Stimulated activated CD4-positive, alpha-beta T cell treated with anti-CD3 and anti-CD28 coated beads, Interleukin-4, amount 100 ng/mL, for 1 hour (primary cell): ENCODE measurements at places on chromosomes 12 and 14.

DNA sequence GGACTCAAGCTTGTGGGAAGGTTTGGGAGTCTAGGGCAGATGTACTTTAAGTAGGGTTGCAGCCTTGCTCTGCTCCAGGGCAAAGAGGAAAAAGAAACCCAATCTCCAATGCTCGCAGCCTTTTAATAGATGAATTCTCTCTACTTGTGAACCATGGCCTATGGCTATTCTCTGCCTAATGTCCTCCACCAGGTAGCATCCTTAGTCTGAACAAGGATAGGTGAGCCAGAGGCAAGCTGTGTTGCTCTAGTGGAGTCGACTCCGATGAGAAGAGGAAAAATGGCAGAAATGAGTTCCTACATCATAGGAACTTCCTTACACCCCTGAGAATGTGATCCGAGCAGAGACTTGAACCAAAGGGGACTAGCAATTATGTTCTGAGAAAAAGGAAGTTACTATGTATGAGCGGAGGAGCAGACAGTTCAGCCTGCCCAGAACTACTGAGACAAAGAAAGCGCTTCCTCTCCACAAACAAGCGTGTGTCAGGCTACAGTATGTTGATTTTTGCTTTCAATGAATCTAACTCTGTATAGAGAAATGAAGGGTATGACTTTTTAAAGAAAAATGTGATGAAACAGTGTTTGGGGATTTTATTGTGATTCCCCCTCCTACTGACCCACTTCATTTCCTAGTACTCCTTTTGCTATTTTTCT, 153.6 kb upstream of the ARID2 start:
- no peak for DNase-seq

- no peak for DNase-seq
Measured at GRCh38 chr12:75872762-75873161, 158.8 kb downstream of the PHLDA1 start.

- no peak for DNase-seq
Measured at GRCh38 chr12:11916771-11917170, 154.0 kb upstream of the BCL2L14 start.

DNA sequence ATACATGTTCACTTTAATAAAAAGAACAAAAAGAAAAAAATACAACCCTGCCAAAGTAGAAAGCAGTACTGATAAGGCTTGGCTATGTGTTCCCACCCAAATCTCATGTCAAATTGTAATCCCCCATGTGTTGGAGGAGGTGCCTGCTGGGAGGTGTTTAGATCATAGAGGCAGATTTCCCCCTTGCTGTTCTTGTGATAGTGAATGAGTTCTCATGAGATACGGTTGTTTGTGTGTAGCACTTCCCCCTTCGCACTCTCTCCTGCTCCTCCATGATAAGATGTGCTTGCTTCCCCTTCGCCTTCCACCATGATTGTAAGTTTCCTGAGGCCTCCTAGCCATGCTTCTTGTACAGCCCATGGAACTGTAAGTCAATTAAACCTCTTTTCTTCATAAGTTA, 59.9 kb downstream of the USP15 start:
- no peak for DNase-seq

DNA sequence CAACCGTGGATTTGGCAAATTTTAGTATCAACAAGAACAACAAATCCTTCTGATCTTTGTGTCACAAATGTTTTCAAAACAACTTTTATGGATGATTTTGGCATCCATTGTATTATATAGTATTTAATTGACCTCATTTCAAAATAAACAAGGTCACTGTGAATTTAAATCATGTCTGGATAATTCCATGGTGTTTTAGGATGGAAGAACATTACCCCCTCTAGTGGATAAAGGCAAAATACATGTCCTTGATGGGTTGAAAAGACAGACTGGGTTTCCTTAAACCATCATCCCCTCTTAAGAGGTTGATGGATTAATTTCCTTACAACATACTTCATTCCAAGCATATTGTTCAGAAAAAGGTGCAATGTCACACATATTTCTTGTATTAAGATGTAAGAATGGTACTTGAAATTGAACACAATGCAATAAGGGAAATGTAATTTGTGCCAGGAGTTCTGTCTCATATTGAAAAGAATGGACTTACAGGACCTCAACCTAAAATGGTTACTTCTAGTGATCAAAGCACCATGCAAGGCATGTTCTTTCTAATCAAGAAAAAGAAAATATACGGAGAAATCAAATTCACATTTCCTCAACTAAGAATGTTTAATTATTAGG, 352.0 kb downstream of the BCAT1 start:
- no peak for DNase-seq

- DNase-seq = no peak
Measured at GRCh38 chr12:46517579-46517962, 145.0 kb upstream of the SLC38A2 start.

GRCh38 chr14:55912344-55912743, 205.9 kb upstream of the PELI2 start:
- no peak for DNase-seq

- DNase-seq = no peak
Measured at GRCh38 chr12:47868041-47868440, 36.8 kb downstream of the VDR start.

DNA sequence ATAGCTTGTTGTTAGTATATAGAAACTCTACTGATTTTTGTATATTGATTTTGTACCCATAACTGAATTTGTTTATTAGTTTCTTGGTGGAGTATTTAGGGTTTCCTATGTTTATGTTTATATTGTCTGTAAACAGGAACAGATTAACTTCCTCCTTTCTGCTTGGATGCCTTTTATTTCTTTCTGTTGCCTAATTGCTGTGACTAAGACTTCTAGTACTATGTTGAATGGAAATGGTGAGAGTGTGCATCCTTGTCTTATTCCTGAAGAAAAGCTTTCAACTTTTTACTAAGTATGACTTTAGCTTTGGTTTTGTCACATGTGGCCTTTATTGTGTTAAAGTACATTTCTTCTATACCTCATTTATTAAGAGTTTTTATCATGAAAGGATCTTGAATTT, 20.9 kb downstream of the FBXW8 start:
- DNase-seq = no peak

GRCh38 chr12:12835378-12836146, 22.4 kb downstream of the DDX47 start:
- no peak for DNase-seq

DNA sequence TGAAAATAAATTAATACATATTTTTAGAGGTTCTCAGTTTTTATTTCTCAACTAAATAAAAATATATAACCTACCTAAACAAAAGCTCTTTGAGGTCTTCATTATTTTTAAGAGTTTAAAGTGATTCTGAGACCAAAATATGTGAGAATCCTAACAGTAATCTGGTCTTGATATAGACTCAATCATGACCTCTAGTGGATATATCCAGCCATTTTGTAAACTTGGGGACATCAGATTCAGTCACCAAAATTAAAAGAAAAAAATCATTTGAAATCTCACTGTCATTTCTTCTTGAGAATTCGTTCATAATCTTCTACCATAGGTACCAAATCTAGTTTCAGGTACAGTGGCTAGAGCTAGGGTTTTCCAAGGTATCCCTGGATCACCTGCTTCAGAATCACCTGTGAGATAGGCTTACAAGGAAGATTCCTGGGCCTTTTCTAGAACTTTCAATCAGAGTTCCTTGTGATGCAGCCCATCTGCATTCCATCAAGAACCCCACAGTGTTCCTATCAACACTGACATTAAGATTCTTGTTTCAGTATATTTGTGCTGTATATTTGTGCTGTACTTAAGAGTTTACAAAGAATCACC, 214.9 kb downstream of the ADAMTS20 start:
- DNase-seq = no peak

DNA sequence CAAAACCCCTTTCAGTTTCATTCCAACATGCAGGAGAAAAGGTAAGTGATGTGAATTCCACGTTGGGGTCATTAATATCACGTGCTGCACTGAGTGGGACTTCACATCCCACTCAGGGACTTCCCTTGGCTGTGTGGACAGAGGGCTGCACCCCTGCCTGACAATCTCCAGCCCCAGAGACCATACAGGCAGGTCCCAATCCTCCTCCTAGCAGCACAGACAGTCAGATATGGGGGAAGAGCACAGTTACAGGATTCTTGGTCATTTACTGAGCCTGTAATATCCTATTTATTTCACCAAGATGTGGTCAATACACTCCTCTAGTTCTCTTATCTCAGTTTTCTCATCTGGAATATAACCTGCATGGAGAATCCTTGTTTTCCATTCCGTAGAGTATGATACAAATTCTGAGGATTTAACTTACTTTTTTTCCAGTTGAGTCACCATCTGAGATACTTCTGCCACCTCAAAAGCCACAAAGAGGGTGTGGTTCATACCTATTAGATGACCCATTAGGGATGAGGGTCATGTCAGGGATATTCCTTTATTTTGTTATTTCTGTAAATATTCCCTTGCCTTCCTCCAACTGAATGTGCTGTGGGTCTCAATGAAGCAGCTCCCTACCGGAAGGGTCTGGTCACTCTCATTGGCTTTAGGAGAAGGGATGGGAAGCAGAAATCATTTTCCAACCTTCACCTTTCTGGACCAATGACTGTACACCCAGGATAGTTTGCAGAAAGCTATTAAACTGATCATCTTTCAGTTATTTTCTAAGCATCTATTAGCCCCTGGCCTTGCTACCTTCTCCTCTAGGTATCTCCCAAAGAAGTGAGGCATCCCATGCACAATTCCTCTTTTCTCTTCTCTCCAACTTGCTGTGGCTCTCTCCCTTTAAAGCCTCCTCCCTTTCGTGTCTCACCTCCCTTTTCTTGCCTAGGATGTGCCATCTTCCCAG, 43.0 kb upstream of the NTF3 start:
- DNase-seq = no peak

- no peak for DNase-seq
Measured at GRCh38 chr12:48512855-48513254, 12.6 kb upstream of the OR8S1 start.

GRCh38 chr12:123269395-123269892, 2.2 kb downstream of the CDK2AP1 start:
- DNase-seq = peak; percentile 30

GRCh38 chr14:102196039-102196901, 56.6 kb downstream of the WDR20 start:
- DNase-seq = no peak

- DNase-seq = no peak
Measured at GRCh38 chr12:112153893-112154219, 28.5 kb downstream of the TRAFD1 start.

DNA sequence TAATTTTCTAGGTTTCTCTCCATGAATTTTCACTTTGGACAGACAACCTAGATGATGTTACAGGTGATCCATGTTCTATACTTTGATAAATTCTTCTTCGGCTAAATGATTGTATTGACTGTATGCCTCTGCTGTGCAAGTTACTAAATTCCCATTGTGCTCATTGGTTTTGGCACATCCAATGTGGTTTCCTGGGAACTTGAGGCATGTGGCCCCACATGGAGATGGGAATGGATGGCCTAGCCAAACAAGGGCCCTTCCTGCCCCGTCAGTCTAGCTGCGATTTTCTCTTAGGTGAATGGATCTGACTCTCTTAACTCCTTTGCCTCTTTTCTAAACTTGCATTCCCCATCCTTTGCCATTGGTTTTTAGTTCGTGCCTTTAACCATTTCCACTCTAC, 186.2 kb downstream of the PELI2 start:
- no peak for DNase-seq

DNA sequence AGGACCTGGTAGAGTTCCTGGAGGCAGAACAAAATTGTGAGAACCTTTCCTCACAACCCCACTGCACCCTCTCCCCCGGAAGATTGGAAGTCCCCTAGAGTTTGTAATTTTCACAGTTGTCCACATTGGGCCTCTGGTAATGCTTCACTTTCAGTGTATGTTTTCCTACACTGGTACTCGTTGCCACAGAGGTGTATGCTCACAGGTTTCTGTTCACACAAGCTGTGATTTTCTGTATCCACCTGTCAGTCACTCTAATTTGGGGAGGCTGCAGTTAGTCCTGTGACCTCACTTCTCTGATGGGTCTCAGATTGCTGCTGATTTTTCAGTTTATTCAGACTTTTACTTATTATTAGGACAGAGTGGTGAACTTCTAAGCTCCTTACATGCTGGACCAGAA, 66.4 kb upstream of the BMP4 start:
- no peak for DNase-seq

- no peak for DNase-seq
Measured at GRCh38 chr14:37843954-37844607, 248.7 kb downstream of the TTC6 start.

- no peak for DNase-seq
Measured at GRCh38 chr12:116808113-116809105, 70.3 kb downstream of the RNFT2 start.

- no peak for DNase-seq
Measured at GRCh38 chr12:54786081-54786480, 68.2 kb upstream of the MUCL1 start.

GRCh38 chr12:55068416-55069010, 48.7 kb downstream of the NEUROD4 start:
- DNase-seq = no peak

DNA sequence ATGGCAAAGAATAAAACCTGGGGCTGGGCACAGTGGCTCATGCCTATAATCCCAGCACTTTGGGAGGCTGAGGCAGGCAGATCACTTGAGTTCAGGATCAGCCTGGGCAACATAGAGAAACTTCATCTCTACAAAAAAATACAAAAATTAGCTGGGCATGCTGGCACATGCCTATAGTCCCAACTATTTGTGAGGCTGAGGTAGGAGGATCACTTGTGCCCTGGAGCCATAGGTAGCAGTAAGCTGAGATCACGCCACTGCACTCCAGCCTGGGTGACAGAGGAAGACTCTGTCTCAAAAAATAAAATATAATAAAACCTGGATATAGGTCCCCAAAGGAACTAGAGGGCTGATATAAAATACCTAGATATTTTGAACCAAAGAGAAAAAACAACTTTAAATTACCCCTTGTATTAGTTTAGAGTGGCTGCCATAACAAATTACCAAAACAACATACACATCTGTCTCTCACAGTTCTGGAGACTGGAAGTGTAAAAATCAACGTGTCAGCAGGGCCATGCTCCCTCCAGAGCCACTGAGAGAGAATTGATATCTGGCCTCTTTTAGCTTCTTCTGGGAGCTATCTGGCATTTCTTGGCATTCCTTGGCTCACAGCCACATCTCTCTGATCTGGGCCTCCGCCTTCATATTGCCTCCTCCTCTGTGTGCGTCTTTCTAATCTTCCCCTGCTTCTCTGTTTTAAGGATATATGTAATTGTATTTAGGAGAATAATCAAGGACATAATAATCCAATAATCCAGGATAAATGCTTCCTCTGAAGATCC, 47.9 kb upstream of the ATF7IP start:
- DNase-seq = no peak

DNA sequence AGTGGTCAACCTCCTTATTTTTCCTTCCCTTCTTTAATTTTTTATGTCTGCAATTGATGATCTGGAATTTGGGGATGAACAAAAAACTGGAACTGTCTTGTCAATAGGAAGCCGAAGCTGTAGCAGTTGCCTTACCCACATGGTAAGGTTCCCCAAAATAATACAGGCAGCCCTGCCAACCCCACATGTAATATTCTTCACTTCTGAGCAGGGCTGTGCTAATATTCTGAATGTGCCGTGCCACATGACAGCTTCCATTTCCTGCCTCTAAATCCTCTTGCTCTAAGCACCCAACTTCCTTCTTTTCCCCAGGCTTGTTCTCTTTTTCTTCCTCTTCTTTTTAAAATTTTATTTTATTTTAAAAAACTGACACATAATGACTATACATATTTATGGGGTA, 39.6 kb downstream of the GPATCH2L start:
- DNase-seq = no peak
